Activated naive CD4-positive, alpha-beta T cell treated with anti-CD3 and anti-CD28 coated beads, Interleukin-2, amount 50 U/mL, for 72 hours (primary cell): ENCODE measurements at places on chromosomes 3 and 15. TPM values are rescaled to one million over a fixed set of nuclear protein-coding genes. Genes with fewer than 3 reads are reported as not detected.

DNA sequence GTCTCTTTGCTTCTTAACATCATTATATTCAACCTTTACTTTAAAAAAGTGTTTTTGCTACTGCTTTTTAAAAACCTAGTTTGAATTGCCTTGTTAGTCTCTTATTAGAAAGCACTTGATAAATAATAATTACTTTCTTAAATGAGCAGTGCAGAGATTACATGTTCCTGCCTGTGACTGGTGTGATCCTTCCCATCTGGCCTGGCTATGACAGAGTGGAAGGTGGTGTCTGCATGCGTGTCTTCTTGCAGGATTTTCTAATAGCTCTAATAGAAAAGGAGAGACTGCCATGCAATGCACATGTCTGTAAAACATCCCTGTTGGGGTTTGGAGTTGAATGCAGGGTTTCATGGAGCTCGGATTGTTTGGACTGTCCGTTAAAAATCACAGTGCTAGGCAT is 425.8 kb upstream of the TPM1 start:
- DNase-seq = no peak

GRCh38 chr15:82944056-82944455 is 8.5 kb downstream of the HOMER2 start:
- DNase-seq = no peak

GRCh38 chr3:97510795-97511194 is 253.8 kb upstream of the ARL6 start:
- DNase-seq = no peak

DNA sequence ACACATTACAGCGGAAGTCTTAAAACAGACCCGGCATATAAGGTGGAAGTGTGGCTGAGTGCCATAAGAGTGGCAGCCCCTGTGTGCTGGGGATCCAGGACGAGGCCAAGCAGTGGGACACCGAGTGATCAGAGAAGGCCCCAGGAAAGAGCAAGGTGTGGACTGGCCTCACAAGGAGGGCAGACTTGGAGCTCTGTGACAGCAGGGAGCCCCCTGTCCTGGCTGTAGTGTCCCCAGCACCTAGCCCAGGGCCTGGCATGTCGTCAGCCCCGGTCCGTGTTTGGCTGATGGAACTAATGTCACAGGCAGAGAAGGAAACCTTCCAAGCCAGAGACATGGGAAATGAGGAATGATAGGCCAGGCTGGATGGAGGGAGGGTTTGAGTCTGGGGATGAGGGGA is 4.8 kb downstream of the PDIA5 start:
- no peak for DNase-seq

- DNase-seq = no peak
Observed at GRCh38 chr3:102177075-102177755, 257.6 kb upstream of the ZPLD1 start.

- no peak for DNase-seq
Observed at GRCh38 chr3:181384970-181385369, 326.8 kb upstream of the SOX2 start.

- DNase-seq = no peak
Observed at GRCh38 chr3:97228966-97229365, 414.6 kb downstream of the EPHA6 start.

Gene MCCC1
- total RNA-seq = 30.9 TPM
